Stimulated activated CD4-positive, alpha-beta T cell treated with anti-CD3 and anti-CD28 coated beads, Interleukin-4, amount 100 ng/mL, for 1 hour (primary cell): ENCODE measurements at places on chromosomes 2 and 18.

GRCh38 chr2:55620123-55620779 lies 2.8 kb upstream of the PPP4R3B start:
- DNase-seq = no peak

- DNase-seq = no peak
Observed at GRCh38 chr2:42216694-42217093, 47.5 kb downstream of the EML4 start.

- no peak for DNase-seq
Observed at GRCh38 chr2:237944302-237944701, 22.5 kb upstream of the UBE2F start.

GRCh38 chr18:12296457-12296856 lies 11.6 kb upstream of the TUBB6 start:
- DNase-seq = no peak
